ENCODE measurements at places on chromosomes 3 and 15.
A peak's percentile ranks its signal among the peaks of the same experiment; 100 is the strongest.

DNA sequence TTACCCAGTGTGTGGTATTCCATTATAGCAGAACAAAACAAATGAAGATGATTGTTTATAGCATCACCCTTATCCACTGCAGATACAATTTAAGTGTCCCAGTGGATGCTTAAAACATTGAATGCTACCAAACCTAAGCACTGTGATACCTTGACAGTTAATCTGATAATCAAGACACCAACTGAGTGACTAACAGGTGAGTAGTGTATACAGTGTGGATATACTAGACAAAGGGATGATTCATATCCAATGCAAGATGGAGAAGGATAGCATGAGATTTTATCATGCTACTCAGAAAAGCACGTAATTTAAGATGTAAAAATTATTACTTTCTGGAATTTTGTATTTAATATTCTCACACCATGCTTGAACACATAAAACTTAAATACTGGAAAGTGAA is 1449.0 kb downstream of the OTOL1 start:
- no peak for DNase-seq

DNA sequence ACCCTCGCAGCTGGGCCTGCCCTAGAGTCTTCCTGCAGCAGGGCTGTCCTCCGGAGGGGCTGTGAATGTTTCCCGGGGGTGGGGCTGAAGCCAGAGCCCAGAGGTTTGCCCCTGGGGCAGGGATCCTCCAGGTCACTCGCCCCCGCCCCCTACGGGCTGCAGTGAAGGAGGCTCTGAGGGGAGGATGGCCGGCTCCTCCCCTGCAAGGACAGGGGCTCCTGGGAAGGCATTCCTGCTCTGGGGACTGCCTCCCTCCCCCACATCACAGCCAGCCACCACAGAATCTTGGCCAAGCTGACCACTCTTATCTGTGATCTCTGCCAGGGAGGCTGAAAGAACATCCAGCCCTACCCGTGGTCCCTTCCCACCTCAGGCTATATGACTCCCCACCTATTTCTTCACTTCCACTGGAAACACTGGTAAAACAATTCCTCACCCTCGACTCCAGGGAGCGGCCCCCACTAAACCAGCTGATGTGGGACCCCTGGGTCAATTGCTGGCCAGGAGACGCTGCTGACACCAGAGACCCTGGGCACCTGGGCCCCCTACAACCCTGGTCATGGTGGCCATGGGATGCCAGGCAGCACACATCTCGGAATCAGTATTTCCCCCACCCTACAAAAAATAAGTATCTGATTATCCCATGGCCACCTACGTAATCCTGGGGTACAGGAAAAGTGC is 66.0 kb downstream of the HMCES start:
- peak; percentile 57 for DNase-seq

DNA sequence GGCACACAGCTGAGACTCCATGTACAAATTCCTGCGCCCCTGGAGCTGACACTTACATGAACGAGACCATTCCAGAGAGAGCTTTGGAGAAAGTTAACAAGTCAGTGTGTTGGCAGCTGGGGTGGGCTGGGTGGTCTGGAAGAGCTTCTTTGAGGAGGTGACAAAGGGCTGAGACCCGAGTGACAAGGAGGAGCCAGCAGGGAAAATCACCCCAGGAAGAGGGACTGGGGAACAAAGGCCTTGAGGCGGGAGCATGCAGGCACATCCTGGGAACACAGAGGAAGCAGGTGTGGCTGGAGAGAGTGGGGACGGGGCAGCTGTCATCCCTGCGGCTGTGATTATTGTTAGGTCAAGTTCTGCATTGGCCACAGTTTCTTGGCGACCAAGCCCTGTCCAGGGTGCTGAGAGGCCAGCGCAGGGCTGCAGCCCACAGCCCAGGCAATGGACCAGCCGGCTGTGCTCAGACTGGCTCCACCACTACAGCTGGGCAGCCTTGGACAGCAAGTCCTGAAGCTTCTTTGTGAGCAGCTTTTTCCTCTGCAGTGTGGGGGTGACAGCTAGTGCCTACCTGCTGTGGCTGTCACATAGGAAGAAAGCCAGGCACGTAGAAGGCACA is 34.2 kb upstream of the PRR23E start:
- DNase-seq = no peak

DNA sequence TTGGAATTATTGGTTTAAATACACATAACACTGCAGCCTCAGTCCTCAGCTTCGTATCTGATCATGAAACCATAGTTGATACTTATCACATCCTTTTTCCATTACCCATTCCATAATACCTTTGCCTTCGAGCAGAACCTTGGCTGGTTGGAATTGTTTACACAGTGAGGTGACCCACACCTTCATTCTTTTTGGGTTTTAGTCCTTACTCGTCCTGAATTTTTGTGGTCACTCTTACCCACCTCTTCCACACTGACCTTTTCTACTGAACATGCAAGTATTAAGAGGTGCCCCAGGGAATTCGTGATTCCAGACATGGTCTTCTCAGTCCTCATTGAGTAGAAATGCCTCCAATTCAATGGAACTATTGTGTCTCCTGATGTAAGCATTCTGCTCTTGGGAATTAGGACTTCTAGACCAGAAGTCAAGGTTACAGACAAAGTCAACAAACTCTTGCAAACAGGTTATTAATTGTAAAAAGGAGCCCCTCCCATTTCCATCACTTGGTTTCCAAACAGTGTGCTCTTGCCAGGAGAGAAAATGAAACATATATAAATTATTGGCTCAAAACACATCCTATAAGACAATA is 37.7 kb downstream of the SCN11A start:
- no peak for DNase-seq

DNA sequence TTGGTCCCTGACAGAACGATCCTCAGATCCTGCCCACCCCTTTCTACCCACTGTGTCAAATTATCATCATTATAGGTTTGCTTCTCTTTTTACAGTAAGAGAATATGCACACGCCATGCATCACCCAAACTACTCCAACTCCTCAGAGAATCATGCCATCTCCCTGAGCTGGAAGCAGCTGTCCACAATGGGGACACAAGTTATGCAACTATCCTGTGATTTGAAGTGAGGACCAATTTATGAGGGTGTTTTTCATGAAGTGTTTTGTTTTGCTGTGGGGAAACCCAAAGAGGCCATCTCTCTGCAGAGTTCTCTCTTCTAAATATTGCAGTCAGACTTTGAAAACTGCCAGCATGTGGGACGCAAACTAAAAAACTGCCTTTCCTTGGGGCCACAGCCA is 35.8 kb upstream of the TNFSF10 start:
- DNase-seq = no peak

- no peak for DNase-seq
Observed at GRCh38 chr15:83118291-83118827, 10.9 kb downstream of the TM6SF1 start.

- no peak for DNase-seq
Observed at GRCh38 chr3:151107177-151107576, 21.7 kb downstream of the MED12L start.

- DNase-seq = no peak
Observed at GRCh38 chr15:52228921-52229320, 37.7 kb upstream of the GNB5 start.

- DNase-seq = no peak
Observed at GRCh38 chr3:157077565-157077991, 82.4 kb downstream of the CCNL1 start.

- no peak for DNase-seq
Observed at GRCh38 chr3:30688776-30689641, 82.6 kb downstream of the TGFBR2 start.

DNA sequence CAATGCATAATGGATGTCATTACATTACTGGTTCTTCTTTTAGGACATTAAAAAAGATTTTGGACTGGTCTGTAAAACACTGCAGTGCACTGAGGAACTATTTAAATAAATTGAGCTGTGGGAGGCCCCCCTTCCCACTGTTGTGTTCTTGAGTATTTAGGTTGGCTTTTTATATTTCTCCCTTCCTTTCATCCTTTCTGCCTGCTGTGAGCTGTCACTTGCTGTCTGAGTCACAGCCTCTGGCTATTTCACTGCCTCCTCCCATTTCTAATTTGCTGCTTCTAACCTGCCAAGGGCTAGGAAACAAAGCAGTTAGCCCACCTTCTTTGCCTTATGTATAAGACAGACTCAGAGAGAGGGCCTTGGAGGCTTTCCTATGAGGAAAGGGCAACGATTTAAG is 89.0 kb upstream of the FNDC3B start:
- peak; percentile 42 for DNase-seq

- no peak for DNase-seq
Observed at GRCh38 chr3:99249627-99250026, 348.1 kb upstream of the DCBLD2 start.

DNA sequence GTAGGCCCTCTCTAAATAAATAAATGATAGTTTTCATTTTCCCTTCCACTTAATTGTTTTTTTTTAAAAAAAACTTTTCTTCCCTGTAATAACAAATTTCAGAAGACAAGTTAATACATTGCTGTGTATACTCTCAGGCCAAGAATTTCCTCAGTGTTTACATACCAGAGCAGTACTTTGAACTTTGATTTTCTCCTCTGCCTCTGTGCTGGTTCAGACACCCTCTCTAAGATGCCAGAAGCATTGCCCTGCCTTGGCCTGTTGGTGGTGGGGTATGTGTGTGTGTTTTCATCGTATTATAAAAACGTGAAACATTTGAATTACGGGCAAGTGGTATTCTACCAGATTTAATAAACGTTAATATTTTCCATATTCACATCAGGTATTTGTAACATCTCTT is 70.1 kb downstream of the SMAD3 start:
- no peak for DNase-seq

DNA sequence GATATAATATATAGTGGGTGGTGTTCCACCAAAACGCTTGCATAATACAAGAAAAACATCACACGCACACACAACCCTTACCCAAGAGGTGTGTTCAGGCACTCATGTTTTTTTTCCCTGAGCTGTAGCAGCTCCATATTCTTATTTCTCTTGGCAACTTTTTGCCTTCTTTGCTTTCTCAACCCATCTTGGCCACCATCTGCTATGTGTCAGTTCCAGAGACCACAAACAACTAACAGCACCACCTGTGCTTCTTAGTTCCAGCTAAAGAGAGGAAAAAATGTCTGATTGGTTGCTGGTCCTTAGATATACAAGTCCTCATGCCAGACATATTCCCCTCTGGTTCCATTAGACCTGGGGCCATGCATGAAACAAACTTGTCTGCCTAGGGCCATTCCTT is 11.9 kb downstream of the ACTC1 start:
- no peak for DNase-seq

GRCh38 chr3:171323938-171324536 is 136.2 kb downstream of the TNIK start:
- DNase-seq = no peak

Measured in NT2/D1 (cell line).